ENCODE measurements at places on chromosomes 5 and 9.

DNA sequence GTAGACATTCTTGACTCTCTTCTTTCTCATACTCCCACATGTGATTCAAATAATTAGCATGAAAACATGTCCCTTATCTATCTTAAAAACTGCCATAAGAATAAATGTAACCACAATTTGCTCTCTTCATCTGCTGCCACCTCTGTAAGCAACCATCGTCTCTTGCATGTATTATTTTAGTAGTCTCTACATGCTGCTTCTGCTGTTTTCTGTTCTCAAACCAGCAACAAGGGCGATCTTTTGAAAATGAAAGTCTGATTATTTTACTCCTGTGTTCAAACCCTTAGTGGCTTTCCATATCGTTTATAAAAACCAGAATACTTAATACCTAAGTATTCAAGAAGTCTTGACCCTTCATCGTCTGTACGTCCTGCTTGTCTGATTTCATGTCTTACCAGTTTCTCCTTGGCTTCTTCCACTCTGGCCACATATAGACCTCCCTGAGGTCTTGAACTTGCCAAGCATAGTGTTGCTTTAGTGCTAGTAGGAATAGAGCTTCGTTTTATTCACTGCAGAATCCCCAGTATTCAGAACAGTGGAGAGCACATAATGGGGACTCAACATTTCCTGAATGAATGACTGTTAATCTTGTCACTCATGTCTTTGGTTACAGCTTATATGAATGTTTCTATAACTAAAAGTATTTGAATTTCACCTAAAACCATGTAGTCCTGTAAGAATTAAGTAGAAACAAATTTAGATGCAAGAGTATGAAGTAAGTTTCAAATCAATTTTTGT lies 10.6 kb downstream of the CDC42SE2 start:
- peak overlapping the region; percentile 94 for H3K27ac ChIP-seq
- H3K4me1 ChIP-seq, result peaks cover 85% of the 10 kb centered on the region
- peak overlapping the region; percentile 65 for H3K4me3 ChIP-seq
- H3K36me3 ChIP-seq, result peaks cover 48% of the 10 kb centered on the region
- H3K27me3 ChIP-seq, result no peaks in the 10 kb centered on the region

- H3K27me3 ChIP-seq, result peaks cover 27% of the 10 kb centered on the region
- H3K36me3 ChIP-seq, result no peaks in the 10 kb centered on the region
- no peak overlapping the region for H3K27ac ChIP-seq
- H3K4me3 ChIP-seq, result no peak overlapping the region
- H3K4me1 ChIP-seq, result peaks cover 3% of the 10 kb centered on the region
Measured at GRCh38 chr5:66864240-66864884, 268.2 kb downstream of the MAST4 start.

- H3K27ac ChIP-seq, result no peak overlapping the region
- no peak for DNase-seq
Measured at GRCh38 chr9:33517373-33517772, 6.7 kb upstream of the ANKRD18B start.

- no peaks in the 10 kb centered on the region for H3K27me3 ChIP-seq
- H3K4me3 ChIP-seq, result no peak overlapping the region
- H3K36me3 ChIP-seq, result no peaks in the 10 kb centered on the region
- H3K27ac ChIP-seq, result no peak overlapping the region
Measured at GRCh38 chr5:112646139-112646936, 91.3 kb upstream of the APC start.

- H3K4me1 ChIP-seq, result peaks cover 29% of the 10 kb centered on the region
- DNase-seq, result peak; percentile 46
- H3K4me3 ChIP-seq, result no peak overlapping the region
- H3K27me3 ChIP-seq, result no peaks in the 10 kb centered on the region
Measured at GRCh38 chr9:2012347-2012746, 2.8 kb upstream of the SMARCA2 start.

DNA sequence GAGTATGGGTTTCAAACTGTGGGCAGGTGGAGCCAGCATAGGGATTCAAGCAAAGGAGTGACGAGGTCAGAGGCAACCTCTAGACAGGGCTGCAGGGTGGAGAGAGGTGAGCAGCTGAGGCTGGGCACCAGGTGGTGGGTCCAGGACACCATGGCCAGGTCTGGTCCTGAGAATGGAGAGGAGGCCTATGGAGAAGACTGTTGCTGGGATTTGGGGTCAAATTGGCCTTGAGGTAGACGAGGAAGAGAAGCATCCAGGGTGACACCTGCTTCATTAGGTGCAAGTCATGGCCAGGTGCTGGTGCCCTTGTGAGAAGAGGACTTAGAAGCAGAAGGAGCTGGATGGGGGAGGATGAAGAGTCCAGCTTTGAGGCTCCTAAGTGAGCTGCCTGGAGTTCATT lies 99.6 kb downstream of the NSG2 start:
- H3K4me1 ChIP-seq, result peaks cover 4% of the 10 kb centered on the region
- peaks cover 8% of the 10 kb centered on the region for H3K27me3 ChIP-seq
- no peak overlapping the region for H3K4me3 ChIP-seq
- H3K36me3 ChIP-seq, result no peaks in the 10 kb centered on the region
- DNase-seq, result no peak
- H3K27ac ChIP-seq, result peak overlapping the region; percentile 18

DNA sequence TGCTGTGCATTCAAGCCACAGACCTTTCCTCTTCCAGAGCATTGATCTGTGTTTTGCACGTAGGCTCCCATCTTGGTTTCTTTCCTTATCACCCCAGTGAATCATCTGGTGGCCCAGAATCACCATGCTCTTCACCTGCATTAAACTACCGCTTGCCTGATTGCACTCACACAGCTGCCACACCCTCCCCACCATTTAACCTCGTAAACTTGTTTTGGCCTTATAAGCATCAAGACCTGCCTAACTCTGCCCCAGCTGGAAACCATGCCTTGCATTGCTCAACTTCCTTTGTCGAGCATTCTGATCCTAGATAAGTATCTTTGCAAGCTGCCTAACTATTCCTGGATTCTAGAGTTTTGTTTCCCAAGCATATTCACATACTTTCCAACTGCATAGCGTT lies 369.6 kb upstream of the SEMA6A start:
- H3K27ac ChIP-seq, result no peak overlapping the region
- no peak for DNase-seq
- no peaks in the 10 kb centered on the region for H3K4me1 ChIP-seq
- H3K4me3 ChIP-seq, result no peak overlapping the region
- H3K36me3 ChIP-seq, result no peaks in the 10 kb centered on the region
- peaks cover 7% of the 10 kb centered on the region for H3K27me3 ChIP-seq

- H3K27me3 ChIP-seq, result peaks cover 12% of the 10 kb centered on the region
- H3K27ac ChIP-seq, result no peak overlapping the region
- no peaks in the 10 kb centered on the region for H3K4me1 ChIP-seq
- no peak overlapping the region for H3K4me3 ChIP-seq
Measured at GRCh38 chr5:110916381-110917049, 155.0 kb upstream of the TSLP start.

DNA sequence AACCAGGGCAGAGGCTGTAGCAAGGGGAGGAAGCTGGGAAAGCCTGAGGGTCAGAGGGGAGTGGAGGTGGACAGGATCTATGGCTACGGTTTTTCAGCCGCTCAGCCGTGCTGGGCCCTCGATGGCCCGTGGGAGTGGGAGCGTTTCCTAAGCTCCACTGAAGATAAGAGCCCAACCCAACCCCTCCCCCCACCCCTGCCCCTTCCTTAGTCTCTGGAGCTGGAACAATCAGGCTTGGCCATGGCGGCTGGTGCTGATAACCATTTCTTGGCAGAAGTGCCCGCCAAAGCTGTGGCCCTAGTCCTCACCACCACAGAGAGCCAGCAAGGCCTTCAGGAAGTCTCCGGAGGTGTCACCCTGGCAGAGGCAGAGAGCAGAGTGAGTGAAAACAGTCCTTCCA lies 20.3 kb upstream of the TNIP1 start:
- H3K27ac ChIP-seq, result no peak overlapping the region
- H3K4me3 ChIP-seq, result no peak overlapping the region
- no peaks in the 10 kb centered on the region for H3K27me3 ChIP-seq
- peaks cover 42% of the 10 kb centered on the region for H3K36me3 ChIP-seq
- DNase-seq, result no peak

- H3K4me1 ChIP-seq, result peaks cover 9% of the 10 kb centered on the region
- peaks cover 24% of the 10 kb centered on the region for H3K27me3 ChIP-seq
- H3K4me3 ChIP-seq, result no peak overlapping the region
- no peak overlapping the region for H3K27ac ChIP-seq
Measured at GRCh38 chr9:117815315-117815714, 111.1 kb downstream of the TLR4 start.

DNA sequence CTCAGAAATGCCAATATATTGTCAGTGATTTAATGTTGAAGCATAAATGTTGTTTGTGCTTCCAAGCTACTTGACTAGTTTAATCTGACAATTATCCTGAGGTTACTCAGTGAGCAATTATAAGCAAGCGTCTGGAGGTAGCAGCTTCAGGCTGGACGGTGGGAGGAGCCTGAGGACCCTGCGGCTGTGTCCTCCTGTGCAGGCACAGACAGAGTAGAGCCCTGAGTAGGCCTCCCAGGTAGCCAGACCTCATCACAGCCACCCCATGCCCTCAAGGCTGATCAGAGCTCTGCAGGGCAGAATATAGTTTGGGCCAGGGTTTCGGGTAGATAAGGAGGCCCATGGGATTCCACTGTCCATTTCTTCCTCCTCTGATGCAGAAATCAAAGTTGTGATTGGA lies 153.6 kb downstream of the DRD1 start:
- H3K4me3 ChIP-seq, result no peak overlapping the region
- no peak for DNase-seq
- H3K4me1 ChIP-seq, result no peaks in the 10 kb centered on the region
- peaks cover 14% of the 10 kb centered on the region for H3K27me3 ChIP-seq
- no peaks in the 10 kb centered on the region for H3K36me3 ChIP-seq

- no peak overlapping the region for H3K4me3 ChIP-seq
- H3K36me3 ChIP-seq, result no peaks in the 10 kb centered on the region
- H3K27ac ChIP-seq, result no peak overlapping the region
- no peak for DNase-seq
Measured at GRCh38 chr5:7540736-7541485, 145.0 kb downstream of the ADCY2 start.

- no peak overlapping the region for H3K4me3 ChIP-seq
- DNase-seq, result no peak
- no peaks in the 10 kb centered on the region for H3K36me3 ChIP-seq
- no peak overlapping the region for H3K27ac ChIP-seq
Measured at GRCh38 chr5:149597618-149598017, 16.3 kb downstream of the ARHGEF37 start.

- H3K4me1 ChIP-seq, result no peaks in the 10 kb centered on the region
- no peak for DNase-seq
- H3K4me3 ChIP-seq, result no peak overlapping the region
- H3K36me3 ChIP-seq, result no peaks in the 10 kb centered on the region
Measured at GRCh38 chr5:60743511-60744314, 43.7 kb upstream of the DEPDC1B start.

DNA sequence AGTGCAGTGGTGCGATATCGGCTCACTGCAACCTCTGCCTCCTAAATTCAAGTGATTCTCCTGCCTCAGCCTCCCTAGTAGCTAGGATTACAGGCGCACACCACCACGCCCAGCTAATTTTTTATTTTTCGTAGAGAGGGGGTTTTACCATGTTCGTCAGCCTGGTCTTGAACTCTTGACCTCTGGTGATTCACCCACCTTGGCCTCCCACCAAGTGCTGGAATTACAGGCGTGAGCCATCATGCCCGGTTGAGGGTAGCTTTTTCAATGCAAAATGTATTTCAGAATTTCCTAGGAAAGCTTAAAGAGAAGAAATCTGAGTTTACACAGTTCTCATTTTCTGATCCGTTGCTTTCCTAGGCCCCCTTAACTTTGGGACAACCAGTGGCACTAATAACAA lies 15.7 kb downstream of the BDP1 start:
- no peaks in the 10 kb centered on the region for H3K27me3 ChIP-seq
- peaks cover 32% of the 10 kb centered on the region for H3K36me3 ChIP-seq
- H3K27ac ChIP-seq, result no peak overlapping the region
- H3K4me3 ChIP-seq, result no peak overlapping the region
- DNase-seq, result no peak
- H3K4me1 ChIP-seq, result no peaks in the 10 kb centered on the region

DNA sequence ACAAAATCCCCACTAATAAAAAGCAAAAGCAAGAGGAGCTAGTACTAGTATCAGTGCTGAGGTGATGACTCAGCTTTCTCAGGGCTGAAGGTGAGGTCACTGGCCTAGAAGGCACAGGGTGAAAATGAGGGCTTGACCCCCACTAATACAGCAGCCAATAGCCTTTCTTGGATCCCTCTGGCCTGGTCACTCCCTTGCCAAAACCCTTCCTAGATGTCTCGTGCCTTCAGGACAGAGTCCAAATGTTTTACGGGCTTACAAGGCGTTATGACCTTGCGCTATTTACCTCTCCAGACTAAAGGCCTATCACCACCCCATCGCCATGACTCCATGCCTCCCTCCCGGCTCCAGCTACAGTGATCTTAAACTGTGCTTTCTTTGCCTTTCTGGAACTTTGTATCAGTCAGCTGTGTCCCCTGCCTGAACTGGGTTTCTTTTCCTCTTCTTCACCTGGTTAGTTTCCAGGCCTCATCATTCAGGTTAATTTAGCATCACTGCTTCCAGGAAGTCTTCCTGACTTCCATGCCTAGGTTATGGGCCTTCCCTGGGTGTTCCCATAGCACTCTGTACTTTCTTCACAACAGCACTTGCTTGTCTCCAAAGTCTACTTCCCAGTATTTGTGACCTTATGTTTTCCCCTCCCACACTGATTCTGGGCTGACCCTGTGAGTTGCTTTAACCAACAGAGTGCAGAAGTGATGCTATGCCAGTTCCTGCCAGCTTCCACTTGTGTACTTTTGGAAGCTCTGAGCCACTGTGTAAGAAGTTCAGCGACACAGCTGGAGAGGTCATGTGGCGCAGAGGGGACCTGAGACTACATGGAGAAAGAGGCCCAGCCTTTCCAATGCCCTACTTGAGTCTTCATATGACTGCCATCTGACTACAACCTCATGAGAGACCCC lies 4.2 kb upstream of the DELE1 start:
- DNase-seq, result no peak
- H3K27me3 ChIP-seq, result peaks cover 9% of the 10 kb centered on the region
- peaks cover 5% of the 10 kb centered on the region for H3K36me3 ChIP-seq
- no peak overlapping the region for H3K27ac ChIP-seq

- no peak overlapping the region for H3K4me3 ChIP-seq
- no peaks in the 10 kb centered on the region for H3K36me3 ChIP-seq
- peaks cover 26% of the 10 kb centered on the region for H3K27me3 ChIP-seq
- DNase-seq, result no peak
Measured at GRCh38 chr5:168408561-168409305, 77.5 kb upstream of the RARS1 start.

DNA sequence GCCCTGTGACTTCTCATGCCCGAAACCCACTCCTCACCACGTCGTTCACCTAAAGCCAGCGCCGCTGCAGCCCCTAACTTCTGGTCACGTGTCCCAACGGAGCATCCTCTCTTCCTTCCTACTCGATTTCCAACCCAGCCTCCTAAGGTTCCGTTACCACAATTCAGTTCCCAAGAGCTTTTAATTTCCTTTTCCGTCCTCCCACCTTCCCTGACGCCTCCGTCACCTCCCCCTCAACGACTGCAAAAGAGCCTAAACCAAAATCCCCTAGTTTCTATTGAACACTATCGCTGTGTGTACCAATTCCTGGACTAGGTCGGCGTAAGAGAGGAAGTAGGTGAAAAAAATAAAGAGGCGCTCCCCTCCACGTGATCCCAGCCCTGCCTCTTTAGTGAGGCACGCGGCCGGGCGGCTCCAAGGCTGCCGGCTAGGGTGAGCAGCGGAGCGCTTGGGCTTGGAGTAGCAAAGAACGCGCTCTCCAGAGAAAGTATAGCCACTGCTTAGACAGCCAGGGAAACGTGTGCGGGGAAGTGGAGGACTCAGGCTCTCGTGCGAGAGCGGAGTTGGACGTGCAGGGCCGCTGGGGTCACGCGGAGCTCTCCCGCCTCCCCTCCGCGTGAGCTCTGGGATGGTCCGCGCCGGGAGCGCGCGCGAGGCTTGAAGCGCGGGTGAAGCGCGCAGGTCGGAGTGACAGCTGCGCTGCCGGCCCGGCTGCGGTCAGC lies at the start of the genes CENPP and NOL8:
Gene CENPP (plus strand): TSS at position 685 of the 722 bp plus-strand sequence.
Gene NOL8 (minus strand): TSS at position 82 of the 722 bp plus-strand sequence. CDS start 1,189 bp downstream, outside the sequence.
- peak within 1 kb of the TSS; percentile 97 for H3K27ac ChIP-seq
- DNase-seq, result peak; percentile 90
- H3K4me1 ChIP-seq, result peaks cover 37% of the 10 kb centered on the region
- peak within 1 kb of the TSS; percentile 89 for H3K4me3 ChIP-seq
- H3K27me3 ChIP-seq, result no peaks in the 10 kb centered on the region
